ENCODE measurements at places on chromosomes 3 and 15.

GRCh38 chr15:90234096-90234988, at the start of gene GDPGP1:
GDPGP1 (plus strand) TSS chr15:90234209; CDS start chr15:90240909, 6,700 bp downstream.
- DNase-seq, result no peak

- DNase-seq, result no peak
These were observed 8.2 kb downstream of the TBC1D23 start for GRCh38 chr3:100269001-100269400.

DNA sequence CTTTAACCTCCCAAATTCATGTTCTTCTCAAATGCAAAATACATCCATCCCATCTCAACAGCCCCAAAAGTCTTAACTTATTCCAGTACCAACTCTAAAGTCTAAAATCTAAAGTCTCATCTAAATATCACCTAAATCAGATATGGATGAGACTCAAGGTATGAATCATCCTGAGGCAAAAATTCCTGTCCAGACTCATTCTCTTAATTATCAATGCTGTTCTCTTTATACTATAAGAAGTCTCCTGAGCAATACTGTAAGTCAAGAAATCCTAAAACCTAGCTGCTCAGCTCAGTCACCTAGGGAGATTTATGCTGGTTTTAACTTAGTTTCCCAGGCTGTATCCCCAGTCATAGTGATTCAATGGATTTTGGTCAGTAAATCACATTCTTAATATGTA, 11.1 kb downstream of the RAD18 start:
- DNase-seq, result no peak

DNA sequence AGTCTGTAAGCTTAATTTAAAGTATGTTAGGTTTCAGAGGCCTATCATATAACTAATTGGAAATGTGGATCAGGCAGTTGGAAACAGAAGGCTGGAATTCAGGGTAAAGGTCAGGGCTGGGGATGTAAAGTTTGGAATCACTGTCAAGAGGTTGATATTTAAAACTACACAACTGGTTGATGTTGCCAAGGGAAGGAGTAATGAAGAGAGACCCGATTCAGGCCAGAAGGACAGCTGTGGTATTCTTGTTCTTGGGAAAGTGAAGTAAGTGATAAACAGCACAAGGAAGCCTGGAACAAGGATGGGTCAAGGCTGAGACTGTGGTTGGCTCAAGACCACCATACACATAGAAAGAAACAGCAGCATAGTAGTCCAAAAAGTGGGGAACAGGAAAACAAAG, 654.2 kb downstream of the NTRK3 start:
- no peak for DNase-seq

DNA sequence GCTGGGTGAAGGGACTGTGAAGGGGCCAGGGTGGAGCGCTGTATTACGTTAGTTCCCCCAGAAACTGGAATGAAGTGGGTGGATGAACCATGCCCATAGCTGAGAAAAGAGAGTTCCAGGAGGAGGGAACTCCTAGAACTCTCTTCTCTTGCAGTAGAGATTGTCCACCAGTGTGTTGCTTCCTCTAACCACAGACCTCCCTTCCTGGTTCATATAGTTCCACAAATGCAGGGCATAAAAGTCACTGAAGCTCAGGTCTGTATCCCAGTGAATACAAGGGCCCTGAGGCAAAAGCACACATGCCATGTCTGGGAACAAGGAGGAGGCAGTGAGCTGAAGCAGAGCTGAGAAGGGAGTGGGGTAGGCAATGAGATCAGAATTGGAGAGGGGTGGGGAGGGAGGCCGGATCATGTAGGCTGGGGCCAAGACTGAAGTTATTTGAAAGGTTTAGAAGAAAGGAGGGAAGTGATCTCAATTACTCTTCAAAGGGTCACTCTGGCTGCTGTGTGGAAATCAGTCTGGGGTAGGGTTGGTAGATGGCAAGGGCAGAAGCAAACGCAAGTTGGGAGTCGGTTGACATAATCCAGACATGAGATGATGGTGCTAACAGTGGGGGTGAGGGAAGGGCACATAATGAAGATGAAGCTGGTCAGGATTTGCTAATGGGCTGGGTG, 6.5 kb downstream of the A4GNT start:
- DNase-seq, result no peak

DNA sequence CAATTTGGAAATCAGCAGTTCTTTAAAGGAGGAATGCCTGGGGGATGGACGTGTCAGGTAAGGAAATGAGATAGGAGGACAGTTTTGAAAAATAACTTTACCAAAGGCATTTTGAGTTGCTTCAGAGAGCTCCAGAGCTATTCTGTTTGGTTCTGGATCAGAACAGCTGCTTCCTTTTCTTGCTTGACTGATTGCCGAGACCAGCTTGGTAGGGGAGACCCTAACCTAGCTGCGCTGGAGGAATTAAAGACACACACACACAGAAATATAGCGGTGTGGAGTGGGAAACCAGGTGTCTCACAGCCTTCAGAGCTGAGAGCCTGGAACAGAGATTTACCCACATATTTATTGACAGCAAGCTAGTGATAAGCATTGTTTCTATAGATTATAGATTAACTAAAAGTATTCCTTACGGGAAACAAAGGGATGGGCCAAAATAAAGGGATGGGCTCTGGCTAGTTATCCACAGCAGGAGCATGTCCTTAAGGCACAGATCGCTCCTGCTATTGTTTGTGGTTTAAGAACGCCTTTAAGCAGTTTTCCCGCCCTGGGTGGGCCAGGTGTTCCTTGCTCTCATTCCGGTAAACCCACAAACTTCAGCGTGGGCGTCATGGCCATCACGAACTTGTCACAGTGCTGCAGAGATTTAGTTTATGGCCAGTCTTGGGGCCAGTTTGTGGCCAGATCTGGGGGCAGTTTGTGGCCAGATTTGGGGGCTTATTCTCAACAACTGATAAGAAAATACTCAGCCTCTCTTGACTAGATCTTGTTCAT, 556.0 kb downstream of the ROBO1 start:
- DNase-seq, result no peak

- no peak for DNase-seq
These were observed 59.7 kb downstream of the IQSEC1 start for GRCh38 chr3:13013566-13013965.

- no peak for DNase-seq
These were observed 177.6 kb downstream of the GOLIM4 start for GRCh38 chr3:167918008-167918596.

GRCh38 chr3:169699070-169699469, 35.6 kb upstream of the MECOM start:
- no peak for DNase-seq

DNA sequence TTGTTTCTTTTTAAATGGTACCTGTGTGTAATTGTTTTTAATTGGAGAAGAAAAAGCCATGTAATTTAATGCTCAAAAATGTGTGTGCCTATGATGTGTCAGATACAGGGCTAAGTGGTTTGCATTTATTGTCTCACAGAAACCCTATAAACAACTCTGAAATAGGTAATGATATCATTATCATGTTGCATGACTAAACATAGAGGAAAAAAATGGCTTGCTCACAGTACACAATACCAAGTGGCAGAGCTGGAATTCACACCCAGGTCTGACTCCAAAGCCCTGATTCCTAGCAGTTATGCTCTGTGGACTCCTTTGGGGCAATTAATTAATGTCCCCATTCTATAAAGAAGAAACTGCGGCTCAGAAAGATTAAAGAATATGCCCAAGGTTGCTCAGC, 237.4 kb upstream of the TRIM42 start:
- no peak for DNase-seq

DNA sequence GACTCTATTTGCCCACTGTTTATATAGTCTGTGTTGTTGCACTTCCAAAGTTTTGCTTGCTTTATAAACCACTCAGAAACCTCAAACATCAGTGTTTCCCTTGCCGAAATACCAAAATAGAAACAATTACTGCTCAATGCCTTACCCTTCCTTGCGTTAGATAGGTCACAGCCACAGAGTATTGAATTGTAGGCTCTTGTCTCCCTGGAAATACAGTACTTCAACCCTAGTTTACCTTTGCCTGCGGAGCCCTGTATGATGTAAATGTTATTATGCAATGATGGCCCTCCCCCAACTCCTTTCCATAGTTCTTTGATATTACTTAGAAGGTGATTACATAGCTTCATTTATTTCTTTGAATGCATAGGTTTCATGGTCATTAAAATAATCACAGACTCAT, 44.2 kb downstream of the SOX2 start:
- DNase-seq, result no peak

- no peak for DNase-seq
These were observed 135.8 kb downstream of the RPL22L1 start for GRCh38 chr3:170734043-170734734.

DNA sequence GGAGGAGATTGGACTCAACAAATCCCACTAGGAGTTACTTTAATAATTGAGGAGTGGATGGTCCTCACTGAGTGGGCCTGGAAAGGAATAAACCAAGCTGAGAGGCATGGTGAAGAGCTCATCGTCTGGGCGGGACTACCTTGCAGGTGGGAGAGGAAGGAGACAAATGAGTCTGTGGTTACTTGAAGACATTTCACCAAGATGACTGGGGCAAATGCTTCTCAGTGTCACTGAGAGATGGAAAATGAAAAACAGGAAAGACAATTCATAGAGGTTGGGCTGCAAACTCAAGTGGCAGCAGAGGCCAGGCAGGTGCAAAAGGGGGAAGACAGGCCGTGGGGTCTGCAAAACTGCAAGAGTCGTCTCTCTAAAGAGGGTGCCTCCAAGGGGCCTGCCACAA, 1.5 kb upstream of the ARHGAP31 start:
- no peak for DNase-seq

DNA sequence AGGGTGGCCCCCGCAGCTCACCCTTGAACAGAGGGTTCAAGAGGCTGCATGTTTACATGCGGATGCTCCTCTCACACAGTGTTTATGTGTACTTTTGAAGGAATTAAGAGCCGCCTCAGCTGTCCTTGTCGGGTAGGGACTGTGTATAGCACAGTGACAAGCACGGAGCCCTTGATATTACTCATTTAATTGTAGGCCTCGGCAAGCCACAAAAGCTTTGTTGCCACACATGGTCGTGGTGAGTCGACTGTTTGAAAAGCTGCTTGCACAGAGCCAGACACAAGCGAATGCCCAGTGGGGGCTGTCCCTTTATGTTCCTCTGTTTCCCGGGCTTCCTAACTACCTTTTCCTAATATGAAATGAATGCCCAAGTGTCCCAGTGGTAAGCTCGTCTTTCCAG, 4.5 kb downstream of the ESYT3 start:
- no peak for DNase-seq

DNA sequence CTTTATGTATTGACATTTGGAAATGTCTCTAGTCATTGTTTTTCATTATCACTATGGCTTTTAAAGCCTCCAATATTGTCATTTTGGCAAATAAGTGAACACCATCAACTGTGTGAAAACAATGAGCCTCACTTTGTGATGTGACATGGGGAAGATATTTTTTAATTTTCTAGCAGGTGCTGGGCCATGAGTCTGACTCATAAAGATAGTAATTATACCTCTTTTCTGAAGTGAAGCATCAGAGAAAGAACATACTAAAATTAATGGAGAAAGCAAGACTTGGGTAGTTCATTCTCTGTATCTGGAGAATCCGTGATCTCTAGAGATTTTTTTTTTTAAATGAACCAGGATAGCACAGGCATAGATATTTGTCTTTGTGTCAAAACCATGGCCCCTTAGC, 100.8 kb downstream of the CCNL1 start:
- DNase-seq, result no peak

- no peak for DNase-seq
These were observed 235.6 kb downstream of the EDEM1 start for GRCh38 chr3:5423076-5423475.

- DNase-seq, result no peak
These were observed 88.1 kb upstream of the NEO1 start for GRCh38 chr15:72964135-72964534.

- DNase-seq, result no peak
These were observed 26.6 kb downstream of the COL8A1 start for GRCh38 chr3:99665017-99665416.

- no peak for DNase-seq
These were observed 9.1 kb downstream of the MCTP2 start for GRCh38 chr15:94240480-94240879.

- no peak for DNase-seq
These were observed 12.4 kb downstream of the TPM1 start for GRCh38 chr15:63054985-63055384.

DNA sequence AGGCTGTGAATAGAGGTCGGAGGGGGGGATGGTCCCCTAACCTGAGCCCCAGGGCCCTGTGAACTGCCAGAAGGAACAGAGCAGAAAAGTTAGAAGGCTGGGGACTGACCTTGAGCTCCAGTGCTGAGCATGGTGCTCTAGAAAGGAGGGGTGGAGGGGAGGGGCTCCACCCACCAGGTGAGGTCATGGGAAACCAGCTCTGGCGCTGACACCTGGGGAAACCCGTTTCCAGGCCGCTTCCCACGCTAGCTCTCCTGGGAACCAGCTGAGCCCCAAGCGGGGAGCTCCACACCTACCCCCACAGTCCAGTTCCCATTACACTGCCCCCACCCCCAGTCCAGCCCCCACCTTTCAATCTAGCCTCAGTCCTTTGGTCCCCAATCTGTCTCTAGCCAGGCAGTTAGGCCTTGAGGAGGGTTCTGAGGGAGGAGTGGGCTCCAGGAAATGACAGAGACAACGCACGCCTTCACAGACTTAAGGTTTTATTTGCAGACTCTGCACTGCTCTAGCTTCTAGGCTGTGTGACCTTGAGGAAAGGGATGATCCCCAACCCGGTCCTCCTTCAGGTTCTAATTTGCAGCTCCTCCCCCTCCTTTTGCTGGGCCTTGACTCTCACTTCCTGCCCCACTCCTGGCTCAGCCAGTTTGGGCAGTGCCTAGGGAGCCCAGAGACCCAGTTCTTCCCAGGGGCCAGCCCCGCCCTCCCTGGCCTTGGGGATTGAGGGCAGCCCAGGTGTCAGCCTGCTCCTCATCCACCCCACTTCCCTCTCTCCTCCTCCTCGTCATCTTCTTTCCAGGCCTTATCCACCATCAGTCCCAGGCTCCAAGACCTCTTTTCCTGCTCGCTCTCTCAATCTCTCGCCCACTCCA, 2.1 kb downstream of the RHOV start:
- DNase-seq, result peak; percentile 18

GRCh38 chr3:157438194-157438730, 1.6 kb downstream of the PTX3 start:
- no peak for DNase-seq

- DNase-seq, result no peak
These were observed 61.6 kb downstream of the STAG1 start for GRCh38 chr3:136690599-136690998.

GRCh38 chr3:157626817-157627216, 123.6 kb upstream of the VEPH1 start:
- no peak for DNase-seq

- no peak for DNase-seq
These were observed 111.5 kb downstream of the TBL1XR1 start for GRCh38 chr3:177085794-177086193.

Measured in stimulated activated CD4-positive, alpha-beta T cell treated with anti-CD3 and anti-CD28 coated beads, TNF-alpha, amount 100 ng/mL, for 24 hours (primary cell).